GM12864 (cell line): ENCODE measurements at places on chromosomes 1 and 21.

- no peak for DNase-seq
These were observed 45.5 kb downstream of the DDR2 start for GRCh38 chr1:162677607-162678371.

GRCh38 chr1:223718850-223719249, 6.5 kb downstream of the CAPN2 start:
- DNase-seq: no peak

- DNase-seq: no peak
These were observed 61.1 kb downstream of the FYB2 start for GRCh38 chr1:56758135-56758534.

DNA sequence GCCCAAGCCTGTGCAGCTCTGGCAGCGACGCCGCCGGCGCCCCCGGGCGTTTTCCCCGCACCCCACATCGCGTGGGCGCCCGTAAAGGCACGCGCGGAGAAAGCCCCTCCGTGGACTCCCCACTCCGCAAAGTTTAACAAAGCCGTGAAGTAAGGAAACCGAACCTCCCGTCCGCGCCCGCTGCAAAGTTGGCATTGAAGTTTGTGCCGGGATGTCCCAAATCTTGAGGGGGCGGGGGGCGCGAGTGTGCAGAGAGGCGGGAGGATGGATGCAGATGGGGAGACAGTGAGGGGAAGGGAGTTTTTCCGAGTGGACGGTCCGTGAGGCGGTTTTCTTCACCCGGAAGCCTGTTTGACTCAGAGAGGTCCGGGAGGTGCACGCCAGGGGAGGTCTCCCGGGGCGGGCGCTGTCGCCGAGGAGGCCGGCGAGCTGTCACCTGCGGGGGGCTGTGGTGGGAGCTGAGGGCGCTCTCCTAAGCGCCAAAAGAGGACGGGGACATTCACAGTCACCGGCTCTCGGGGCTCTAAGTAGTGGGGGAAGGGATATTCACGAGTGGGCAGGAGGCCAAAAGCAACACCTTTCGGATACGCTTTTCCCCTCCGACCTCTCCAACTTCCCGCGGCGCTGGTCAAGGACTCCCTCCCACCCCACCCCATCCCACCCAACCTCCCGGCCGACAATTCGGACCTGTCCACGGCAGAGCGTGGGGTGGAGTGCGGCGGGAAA, 1.3 kb downstream of the WLS start:
- DNase-seq: no peak

DNA sequence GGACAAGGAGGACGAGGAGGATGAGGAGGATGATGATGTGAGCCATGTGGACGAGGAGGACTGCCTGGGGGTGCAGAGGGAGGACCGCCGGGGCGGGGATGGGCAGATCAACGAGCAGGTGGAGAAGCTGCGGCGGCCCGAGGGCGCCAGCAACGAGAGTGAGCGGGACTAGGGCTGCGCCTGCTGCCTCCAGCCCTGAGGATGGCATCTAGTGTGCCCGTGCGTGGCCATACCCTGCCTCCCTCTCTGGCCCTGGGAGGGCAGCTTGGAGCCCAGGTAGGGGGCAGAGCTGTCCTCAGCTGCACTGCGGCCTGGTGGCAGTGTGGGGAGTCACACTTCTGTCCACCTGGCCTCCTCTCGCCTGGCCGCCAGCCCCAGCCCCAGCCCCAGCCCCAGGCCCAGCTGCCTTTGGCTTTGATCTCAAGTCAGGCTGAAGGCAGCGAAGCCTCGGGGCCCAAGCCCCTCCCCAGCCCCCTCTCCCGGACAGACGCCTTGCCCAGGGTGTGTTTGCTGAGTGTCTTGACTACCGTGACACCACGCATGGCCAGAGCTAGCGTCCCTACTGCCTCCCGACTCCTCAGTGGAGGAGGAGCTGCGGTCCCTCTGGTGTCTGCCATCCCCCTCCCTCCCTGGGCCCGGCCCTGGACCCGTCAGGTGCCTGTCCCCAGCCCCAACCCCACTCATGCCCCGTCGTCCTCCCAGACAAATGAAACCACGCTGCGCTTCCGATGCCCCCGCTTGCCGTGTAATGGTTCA, 155.2 kb downstream of the PEX14 start:
- DNase-seq: no peak

- DNase-seq: no peak
These were observed 42.0 kb upstream of the LHX8 start for GRCh38 chr1:75092141-75092540.

- DNase-seq: no peak
These were observed 37.0 kb downstream of the MAN1C1 start for GRCh38 chr1:25653558-25653957.

DNA sequence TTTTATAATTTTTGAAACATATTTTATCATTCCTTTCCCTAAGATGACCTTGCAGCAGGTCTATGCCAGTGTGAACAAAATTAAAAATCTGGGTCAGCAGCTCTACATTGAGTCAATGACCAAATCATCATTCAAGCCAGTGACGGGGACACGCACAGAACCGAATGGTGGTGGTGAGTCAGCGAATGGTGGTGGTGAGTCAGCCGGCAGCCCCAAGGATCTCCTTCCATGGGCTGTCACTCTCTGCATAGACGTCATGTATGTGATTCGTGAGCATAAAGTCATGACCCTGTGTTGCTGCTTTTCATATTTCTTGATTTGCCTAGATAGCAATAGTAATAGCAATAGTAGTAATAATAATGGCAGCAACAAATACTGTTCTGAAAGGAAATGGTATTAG, 26.3 kb downstream of the PER3 start:
- DNase-seq: no peak

- no peak for DNase-seq
These were observed 226.1 kb downstream of the KCTD3 start for GRCh38 chr1:215793180-215793579.

- DNase-seq: no peak
These were observed 214.2 kb upstream of the C1orf105 start for GRCh38 chr1:172206256-172206655.

- no peak for DNase-seq
These were observed 22.8 kb upstream of the DEGS1 start for GRCh38 chr1:224160171-224160682.

GRCh38 chr1:169528215-169529067, 42.7 kb upstream of the SLC19A2 start:
- no peak for DNase-seq

GRCh38 chr1:84027368-84027767, 28.4 kb upstream of the TTLL7 start:
- no peak for DNase-seq
